ENCODE measurements at places on chromosomes 2 and 18.

DNA sequence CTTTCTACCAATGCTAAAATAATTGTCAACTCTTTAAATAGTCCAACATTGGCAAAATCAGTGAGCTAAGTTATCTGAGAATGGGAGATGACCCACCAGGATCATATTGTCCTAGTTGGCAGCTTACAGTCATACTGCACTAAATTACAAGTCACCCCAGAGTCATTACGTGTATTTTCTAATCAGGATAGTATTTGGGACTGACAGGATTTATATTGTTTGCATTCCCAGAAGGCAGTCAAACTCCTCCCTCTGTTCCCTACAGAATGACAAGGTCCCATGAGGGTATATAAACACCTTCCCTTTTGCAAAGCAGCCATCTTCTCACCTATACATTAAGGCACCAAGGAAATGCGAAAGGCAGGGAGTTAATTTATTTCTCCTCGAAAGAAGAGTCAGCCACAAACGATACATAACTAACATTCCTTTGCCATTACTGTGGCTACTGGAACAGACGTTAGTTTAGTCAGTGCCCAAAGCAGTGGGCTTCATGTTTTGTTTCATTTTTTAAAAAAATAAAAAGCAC is 125.3 kb downstream of the ANTXR1 start:
- no peak for DNase-seq

- no peak for DNase-seq
These were observed 50.5 kb upstream of the MAP4K3 start for GRCh38 chr2:39487398-39488250.

GRCh38 chr2:238964544-238965067 is 116.7 kb downstream of the TWIST2 start:
- DNase-seq, result no peak

DNA sequence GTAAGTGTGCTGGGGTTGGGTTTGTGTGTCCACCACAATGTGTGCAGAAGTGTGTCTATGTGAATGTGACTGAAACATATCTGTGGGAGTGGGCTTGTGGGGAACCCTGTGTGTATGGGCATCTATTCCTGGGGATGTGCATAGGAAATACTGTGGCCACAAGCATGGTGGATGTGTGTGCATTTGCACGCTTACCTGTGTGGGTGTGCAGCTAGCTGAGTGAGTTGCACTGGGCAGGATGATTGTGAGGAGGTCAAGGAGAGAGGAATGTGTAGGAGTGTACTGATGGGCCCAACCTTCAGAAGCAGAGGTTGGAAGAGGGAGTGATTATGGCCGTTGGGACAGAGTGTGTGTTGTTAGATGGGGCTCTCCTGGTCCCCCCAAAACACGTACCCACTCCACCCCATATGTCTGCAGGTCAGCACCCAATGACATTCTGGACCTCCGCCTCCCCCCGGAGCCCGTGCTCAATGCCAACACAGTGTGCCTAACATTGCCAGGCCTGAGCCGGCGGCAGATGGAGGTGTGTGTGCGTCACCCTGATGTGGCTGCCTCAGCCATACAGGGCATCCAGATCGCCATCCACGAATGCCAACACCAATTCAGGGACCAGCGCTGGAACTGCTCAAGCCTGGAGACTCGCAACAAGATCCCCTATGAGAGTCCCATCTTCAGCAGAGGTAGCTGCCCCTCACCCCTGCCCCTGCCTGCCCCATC is 1.2 kb downstream of the WNT10A start:
- DNase-seq, result no peak

- DNase-seq, result no peak
These were observed 283.6 kb upstream of the GYPC start for GRCh38 chr2:126372406-126372805.

DNA sequence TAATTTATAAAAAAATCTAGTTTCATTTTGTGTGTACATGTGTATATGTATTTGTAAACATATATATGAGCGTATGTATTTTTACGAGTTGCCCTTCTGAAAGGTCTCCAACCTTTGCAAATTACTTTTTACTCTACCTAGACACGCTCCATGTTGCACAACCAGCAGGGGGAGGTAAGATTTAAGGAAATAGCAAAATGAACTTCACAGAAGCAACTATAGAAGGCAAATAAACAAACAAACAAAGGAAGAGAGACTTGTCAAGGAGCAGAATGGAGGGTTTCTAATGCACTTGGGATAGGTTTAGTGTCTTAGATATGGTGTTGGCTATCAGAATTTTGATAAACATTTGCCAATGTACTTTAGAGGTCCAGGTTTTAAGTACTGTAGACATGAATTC is 820.5 kb upstream of the POU3F3 start:
- DNase-seq, result no peak

- no peak for DNase-seq
These were observed 24.4 kb downstream of the LRRFIP1 start for GRCh38 chr2:237651761-237652160.

DNA sequence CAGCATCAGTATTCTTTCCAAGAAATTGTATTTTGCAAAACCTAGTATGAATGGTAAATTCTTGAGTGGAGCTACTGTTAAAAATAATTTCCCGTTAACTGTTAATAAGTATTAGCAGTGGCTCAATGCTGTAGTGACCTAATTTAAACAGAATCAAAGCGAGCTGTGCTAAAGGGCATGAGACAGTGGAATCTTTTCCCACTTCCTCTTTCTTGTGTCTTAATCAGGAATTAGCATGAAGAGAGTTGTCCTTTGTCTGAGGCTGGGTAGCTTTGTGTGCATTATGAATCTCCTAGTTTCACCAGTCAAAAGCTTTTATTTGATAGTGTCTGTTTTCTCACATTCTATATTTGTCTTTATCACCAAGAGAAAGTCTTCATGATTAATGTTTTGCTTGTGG is 298.8 kb upstream of the GCFC2 start:
- DNase-seq, result peak; percentile 67

DNA sequence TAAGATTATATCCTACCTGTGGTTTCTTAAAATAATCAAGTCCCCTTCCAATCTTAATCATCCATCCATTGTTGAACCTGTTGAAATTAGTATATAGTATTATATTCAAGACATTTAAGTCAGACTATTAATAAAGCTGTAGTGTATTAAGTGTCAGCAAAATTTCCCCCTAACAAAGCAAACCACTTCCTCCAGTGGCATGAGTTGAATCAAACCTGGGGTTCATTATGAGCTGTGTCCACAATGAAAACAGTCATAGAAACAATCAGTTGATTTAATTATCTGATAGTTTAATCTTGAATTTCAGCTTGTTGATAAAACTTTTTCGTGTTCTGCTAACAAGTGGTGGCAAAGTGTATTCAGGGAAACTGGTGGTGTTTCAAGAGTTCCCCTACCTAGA is 11.3 kb downstream of the MITD1 start:
- DNase-seq, result no peak

DNA sequence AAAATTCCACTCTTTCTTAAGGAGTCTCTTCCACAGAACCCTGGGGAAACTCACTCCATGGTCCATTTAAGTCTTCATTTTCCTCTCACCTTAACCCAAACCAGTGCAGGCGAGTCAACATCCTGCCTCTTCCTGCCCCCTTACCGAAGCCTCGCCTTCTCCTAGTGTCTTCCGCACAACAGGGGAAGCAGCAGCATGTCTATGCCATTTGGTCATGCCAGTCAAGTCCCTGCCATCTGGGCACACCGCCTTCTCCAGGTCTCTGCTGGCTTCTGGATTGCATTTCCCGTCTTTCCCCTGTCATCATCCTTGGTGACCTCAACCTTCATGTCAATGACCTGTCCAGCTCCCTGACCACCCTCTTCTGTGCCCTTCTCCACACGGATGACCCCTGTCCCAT is 77.3 kb upstream of the FZD7 start:
- no peak for DNase-seq

DNA sequence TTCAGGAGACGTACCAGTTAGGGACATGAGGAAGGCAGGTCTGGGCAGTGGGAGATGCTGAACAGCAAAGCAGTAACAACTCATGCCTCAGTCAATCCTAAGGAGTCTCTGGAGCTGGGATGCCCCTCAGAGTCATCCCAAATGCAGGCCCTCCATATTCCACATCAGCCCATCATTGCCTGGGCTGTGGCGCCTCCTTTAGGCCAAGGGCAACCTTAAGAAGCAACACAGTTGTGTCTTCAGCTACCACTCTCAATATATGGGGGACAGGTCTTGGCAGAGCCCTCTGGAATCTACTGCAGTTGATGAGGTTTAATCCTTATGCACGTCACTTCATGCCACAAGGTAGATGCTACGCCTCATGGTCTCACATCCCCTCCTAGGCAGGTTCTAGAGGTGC is 682.0 kb upstream of the RAB6C start:
- DNase-seq, result no peak

DNA sequence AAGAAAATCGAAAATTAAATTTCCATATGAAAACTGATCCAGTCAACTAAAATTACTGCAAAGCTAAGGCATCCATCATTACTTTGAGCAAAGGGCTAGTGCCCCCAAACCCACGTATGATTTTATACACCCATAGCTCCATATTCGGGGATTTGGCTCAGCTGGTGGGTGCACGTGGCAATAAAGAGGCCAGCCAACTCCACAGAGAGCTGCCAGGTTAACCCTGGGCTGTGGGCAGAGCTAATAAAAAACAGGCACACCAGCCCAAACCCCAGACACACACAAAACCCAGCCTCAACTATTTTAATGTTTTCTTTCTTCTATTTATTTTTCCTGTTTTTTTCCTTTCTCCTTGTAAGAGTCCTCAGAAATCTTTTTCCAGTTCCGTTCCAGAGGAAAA is 151.3 kb upstream of the SOX11 start:
- DNase-seq, result no peak

- DNase-seq, result peak; percentile 63
These were observed 18.2 kb downstream of the WDR35 start for GRCh38 chr2:19971691-19972090.

GRCh38 chr2:83585250-83585649 is 873.8 kb downstream of the SUCLG1 start:
- no peak for DNase-seq

DNA sequence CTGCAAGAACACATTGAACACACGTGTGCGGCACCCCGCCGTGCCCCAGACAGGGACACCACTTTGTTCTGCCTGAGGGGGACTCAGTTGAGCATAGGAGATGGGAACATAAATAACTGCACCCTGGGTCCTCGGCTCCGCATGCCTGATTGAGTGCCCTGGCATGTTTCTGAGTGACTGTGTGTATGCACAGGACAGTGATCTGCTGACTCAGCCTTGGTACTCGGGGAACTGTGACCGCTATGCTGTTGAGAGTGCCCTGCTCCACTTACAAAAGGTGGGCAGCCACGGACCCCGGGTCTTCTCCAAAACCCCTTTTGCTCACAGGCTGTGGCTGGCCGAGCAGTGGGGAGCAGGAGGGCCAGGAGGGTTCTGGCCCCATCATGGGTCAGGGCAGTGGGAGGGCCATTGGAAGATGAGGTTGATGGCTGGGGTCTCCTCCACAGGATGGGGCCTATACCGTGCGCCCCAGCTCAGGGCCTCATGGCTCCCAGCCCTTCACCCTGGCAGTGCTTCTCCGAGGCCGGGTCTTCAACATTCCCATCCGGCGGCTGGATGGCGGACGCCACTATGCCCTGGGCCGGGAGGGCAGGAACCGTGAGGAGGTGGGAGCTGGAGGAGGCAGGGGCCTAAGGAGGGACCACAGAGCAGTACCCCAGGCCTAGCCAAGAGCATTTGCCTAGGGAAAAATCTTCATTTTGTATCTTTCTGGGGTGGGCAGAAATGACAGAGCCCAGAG is 16.9 kb downstream of the SH2D6 start:
- no peak for DNase-seq

DNA sequence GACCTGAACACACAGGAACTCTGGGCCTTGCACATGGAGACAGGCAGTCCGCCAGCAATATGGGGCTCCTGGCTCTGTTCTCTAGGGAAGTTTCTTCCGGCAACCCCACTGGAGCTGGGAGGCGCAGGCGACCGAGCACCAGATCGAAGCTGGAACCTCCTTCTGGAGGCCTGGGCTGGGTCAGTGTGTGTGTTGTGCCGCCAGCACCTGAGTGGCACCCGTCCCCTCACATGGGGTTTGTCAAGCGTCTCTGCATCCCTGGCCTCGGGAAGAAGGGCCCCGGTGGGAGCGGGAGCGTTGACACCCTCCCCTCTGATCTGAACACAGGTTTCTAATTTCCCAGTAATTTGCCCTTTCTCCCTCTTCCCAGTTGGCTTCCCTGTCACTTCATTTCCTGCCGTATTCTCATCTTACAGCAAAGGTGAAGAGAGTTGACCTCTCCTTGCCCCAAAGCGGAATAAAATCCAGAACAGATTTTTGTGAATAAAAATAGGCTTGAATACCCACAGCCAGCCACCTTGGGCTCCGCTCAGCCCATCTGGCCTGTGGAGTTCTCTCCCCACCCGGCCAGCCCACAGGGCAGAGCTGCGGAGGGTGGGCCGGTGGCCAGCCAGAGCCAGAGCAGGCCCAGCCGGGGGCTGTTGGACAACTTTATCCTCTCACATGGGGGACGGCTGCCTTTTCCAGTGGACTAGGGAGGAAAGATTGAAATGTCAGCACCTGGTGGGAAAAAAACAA is 85.9 kb downstream of the APOB start:
- no peak for DNase-seq

DNA sequence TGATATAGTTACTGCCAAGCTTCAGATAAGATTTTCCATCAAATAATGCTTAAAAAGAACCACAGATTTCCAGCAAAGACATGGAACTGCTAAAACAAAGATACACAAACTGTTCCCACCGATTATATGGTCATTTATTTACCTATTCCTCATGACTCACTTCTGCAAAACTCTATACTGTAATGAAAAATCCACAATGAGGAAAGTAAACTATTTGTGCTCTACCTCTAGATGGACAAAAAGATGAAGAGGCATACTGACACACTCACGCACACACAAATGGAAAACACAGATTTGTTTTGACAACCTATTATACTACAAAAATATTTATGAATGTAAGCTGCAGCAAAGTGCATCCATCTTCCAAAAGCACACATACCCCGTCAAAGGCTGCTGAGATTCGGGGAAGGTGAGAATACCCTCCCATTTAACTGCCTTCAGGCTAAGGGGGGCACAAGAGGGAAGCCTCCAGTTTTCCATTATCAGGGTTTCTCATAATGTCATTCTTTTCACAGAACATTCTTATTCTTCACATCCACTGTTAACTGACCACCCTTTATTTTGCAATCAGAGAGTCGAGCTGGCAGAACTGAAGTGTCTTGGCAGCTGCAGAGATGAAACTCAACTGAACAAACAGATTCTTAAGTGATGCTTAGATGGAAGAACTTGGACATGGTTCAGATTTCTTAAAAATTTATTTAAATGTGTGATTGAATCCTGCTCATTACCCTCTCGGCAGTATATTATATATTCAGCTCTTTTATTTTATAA is 115.9 kb upstream of the TANK start:
- no peak for DNase-seq

- DNase-seq, result no peak
These were observed 27.7 kb downstream of the METTL8 start for GRCh38 chr2:171406044-171406443.

GRCh38 chr2:131542438-131543384 is 15.0 kb downstream of the CCDC74A start:
- no peak for DNase-seq

GRCh38 chr2:241062389-241063092 is 39.5 kb downstream of the MTERF4 start:
- DNase-seq, result no peak

GRCh38 chr18:27901424-27902226 is 275.3 kb downstream of the CDH2 start:
- DNase-seq, result no peak
